A549 treated with dexamethasone at 1 μM for 4 hours (cell line): ENCODE measurements at places on chromosomes 2 and 18. TPM values are rescaled to one million over a fixed set of nuclear protein-coding genes. Genes with fewer than 3 reads are reported as not detected.

TRIM43B gene
- 0.07 to 0.15 TPM in 2 of 5 replicates, not detected in the others for total RNA-seq

SERPINB12 gene
- not detected in 5 replicates for total RNA-seq

FRZB gene
- total RNA-seq, result 0.03 to 0.11 TPM (median 0.09 TPM) in 5 replicates

RTP5 gene
- not detected in 5 replicates for total RNA-seq

GALR1 gene
- total RNA-seq, result not detected in 5 replicates
